ENCODE measurements at places on chromosomes 12 and 14. TPM values are rescaled to one million over a fixed set of nuclear protein-coding genes. Genes with fewer than 3 reads are reported as not detected.

DNA sequence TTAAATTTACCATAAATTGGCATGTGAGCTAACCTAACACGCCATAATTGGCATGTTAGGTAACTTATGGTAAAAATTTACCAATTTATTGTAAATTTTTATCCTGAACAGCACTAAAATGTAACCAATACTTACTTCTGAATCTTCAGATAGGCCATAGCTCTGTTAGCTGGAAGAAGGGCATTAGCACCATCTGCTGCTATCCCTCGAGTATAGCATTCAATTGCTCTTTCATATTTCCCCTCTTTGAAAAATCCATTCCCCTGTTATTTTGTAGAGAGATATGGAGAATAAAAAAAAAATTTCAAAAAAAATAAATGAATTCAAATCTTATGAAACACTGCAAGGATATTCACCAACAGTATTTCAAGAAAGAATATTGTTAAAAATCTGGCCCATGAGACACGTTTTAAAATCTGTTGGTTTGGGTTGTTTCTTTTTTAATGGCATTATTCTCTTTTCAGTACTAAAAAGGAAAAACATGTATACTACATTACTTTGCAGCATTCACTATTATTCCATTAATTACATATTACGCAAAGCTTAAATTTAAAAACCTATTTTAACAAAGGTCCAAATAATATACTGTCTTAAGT is 19.1 kb downstream of the RPAP3 start:
- no peaks in the 10 kb centered on the region for H3K4me1 ChIP-seq
- H3K27me3 ChIP-seq, result no peaks in the 10 kb centered on the region
- no peak overlapping the region for H3K27ac ChIP-seq
- no peak for DNase-seq

GRCh38 chr12:132429946-132430643 is 59.9 kb upstream of the FBRSL1 start:
- H3K36me3 ChIP-seq, result no peaks in the 10 kb centered on the region
- H3K27me3 ChIP-seq, result peaks cover 5% of the 10 kb centered on the region
- H3K27ac ChIP-seq, result no peak overlapping the region
- H3K4me3 ChIP-seq, result no peak overlapping the region

DNA sequence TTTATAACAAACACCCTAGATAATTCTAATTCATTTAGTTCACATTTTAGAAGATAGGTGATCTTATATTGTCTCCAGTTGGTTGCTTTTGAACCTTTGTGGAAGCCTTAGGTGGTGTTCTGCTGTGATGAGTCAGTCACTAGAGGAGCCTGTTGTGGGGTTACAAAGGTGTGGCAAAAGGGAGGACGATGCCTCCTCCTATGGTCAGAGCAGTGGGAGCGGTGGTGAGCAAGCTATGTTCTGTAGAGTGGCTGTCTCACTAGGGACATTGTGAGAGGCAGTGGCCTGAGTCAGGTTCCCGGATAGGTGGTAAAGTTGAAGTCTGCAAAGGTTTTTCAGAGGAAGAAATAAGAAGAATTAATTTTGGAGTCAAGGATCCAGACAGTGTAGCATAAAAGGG is 71.6 kb upstream of the USP44 start:
- H3K27ac ChIP-seq, result peak overlapping the region; percentile 71
- no peak for DNase-seq
- no peaks in the 10 kb centered on the region for H3K27me3 ChIP-seq

GRCh38 chr12:53551889-53552291 is 44.6 kb upstream of the NPFF start:
- H3K36me3 ChIP-seq, result peaks cover 63% of the 10 kb centered on the region
- H3K4me1 ChIP-seq, result no peaks in the 10 kb centered on the region
- no peak overlapping the region for H3K4me3 ChIP-seq
- no peaks in the 10 kb centered on the region for H3K27me3 ChIP-seq

GRCh38 chr14:38993981-38994380 is 109.1 kb downstream of the SEC23A start:
- no peaks in the 10 kb centered on the region for H3K36me3 ChIP-seq
- no peak for DNase-seq
- no peaks in the 10 kb centered on the region for H3K27me3 ChIP-seq
- H3K27ac ChIP-seq, result no peak overlapping the region
- peaks cover 16% of the 10 kb centered on the region for H3K4me1 ChIP-seq

DNA sequence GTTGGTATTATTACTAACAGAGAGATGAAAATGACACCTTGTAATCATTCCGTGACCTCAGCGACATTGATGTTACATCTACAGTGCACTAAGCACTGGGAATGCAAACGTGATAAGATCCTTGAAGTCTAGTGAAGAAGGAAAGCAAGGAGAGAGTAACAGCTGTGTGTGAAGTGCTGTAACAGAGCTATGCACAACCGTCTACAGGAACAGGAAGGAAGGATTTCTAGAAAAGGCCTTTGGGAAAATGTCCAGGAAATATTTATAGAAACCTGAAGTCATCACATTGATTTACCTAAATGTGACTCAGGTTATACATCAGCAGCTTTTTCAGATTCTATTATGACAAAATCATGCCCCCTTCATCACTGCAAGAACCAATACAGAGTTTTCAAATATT is 304.2 kb upstream of the AMIGO2 start:
- H3K27ac ChIP-seq, result no peak overlapping the region
- no peaks in the 10 kb centered on the region for H3K36me3 ChIP-seq
- DNase-seq, result no peak
- H3K27me3 ChIP-seq, result no peaks in the 10 kb centered on the region
- H3K4me3 ChIP-seq, result no peak overlapping the region

DNA sequence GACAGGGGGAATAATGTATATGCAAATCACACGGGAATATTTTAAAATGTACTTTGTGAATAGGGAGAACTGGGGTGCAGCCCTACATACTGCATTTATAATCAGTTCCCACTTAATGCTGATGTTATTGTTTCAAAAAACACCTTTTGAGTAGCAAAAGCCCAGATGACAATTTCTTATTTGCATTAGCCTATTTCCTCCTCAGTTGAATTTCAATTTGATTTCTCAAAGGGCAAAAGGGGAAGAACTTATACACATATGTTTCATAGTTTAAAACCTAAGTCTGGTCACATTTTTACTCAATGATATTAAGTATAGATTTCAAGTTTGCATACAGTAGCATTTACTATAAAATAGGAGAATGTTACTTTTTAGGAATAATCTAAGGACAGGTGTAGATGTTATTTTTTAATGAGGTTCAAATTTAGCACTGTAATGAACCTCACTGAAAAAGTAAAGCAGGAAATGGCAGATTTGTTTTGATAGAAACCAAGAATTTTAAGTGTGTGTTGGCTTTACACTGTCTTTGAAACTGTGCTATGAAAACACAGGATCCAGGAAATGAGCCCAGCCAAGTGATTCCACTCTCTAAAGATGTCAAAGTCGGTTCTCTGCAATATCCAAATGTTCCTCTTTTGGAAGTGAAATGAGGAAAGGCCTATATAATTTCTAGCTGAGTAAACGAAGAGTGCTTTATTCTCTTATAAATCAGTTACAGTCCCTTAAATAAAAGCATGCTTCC is 367.4 kb downstream of the BTG1 start:
- H3K4me3 ChIP-seq, result no peak overlapping the region
- DNase-seq, result no peak
- H3K27ac ChIP-seq, result no peak overlapping the region

DNA sequence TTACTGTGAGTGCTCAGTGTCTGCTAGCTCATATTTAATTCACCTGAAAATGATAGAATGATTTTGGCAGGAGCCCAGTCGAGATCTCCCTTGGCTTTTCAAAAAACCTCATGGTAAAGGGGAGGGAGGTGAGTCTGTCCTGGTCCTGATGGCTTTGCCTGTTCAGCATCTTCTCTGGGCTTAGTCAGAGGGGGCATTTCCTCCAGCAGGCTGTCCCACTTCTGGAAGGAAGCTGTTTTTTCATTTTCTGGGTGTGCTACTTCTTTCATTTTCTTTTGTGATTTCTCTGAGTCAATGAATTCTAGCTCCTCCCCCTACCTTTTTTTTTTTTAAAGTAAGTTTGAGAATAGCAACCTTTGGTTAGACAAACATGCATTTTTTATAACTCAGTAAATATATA is 58.8 kb downstream of the TMX1 start:
- DNase-seq, result no peak
- H3K4me1 ChIP-seq, result no peaks in the 10 kb centered on the region
- H3K36me3 ChIP-seq, result no peaks in the 10 kb centered on the region
- no peaks in the 10 kb centered on the region for H3K27me3 ChIP-seq
- no peak overlapping the region for H3K27ac ChIP-seq

DNA sequence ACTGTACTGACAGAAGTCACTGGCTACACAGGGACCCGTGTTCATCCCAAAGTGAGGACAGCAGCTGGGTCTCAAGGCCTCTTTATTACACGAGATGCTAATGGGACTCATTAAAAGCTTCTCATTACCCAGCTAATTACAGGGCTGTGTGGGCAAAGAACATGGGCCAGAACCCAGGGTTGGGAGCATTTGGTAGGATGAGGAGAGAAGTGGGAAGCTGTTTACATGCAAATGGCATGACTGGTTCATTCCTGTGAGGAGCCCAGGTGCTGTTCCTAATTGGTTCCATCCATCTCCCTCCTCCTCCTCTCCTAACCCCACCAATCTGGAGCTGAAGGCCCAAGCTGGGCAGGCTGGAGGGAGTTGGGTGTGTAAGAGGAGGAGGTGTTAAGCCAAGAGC is 8.9 kb upstream of the TAC3 start:
- no peak for DNase-seq
- no peak overlapping the region for H3K27ac ChIP-seq
- H3K27me3 ChIP-seq, result no peaks in the 10 kb centered on the region
- no peaks in the 10 kb centered on the region for H3K4me1 ChIP-seq
- no peak overlapping the region for H3K4me3 ChIP-seq
- H3K36me3 ChIP-seq, result no peaks in the 10 kb centered on the region

- no peak overlapping the region for H3K4me3 ChIP-seq
- no peaks in the 10 kb centered on the region for H3K27me3 ChIP-seq
- no peak overlapping the region for H3K27ac ChIP-seq
- no peaks in the 10 kb centered on the region for H3K4me1 ChIP-seq
- DNase-seq, result no peak
Measured at GRCh38 chr14:37144729-37145363, 27.6 kb downstream of the SLC25A21 start.

GRCh38 chr12:48717252-48717695 is 767 bp upstream of the CCNT1 start:
- no peaks in the 10 kb centered on the region for H3K27me3 ChIP-seq
- peak overlapping the region; percentile 85 for H3K4me3 ChIP-seq
- peak overlapping the region; percentile 92 for H3K27ac ChIP-seq
- no peak for DNase-seq
- peaks cover 36% of the 10 kb centered on the region for H3K4me1 ChIP-seq
- no peaks in the 10 kb centered on the region for H3K36me3 ChIP-seq

GRCh38 chr14:103909531-103910261 is 18.6 kb upstream of the TDRD9 start:
- peak overlapping the region; percentile 28 for H3K27ac ChIP-seq
- no peaks in the 10 kb centered on the region for H3K27me3 ChIP-seq
- peaks cover 19% of the 10 kb centered on the region for H3K36me3 ChIP-seq
- no peak for DNase-seq

The RNU4-1 gene
- 510 TPM for total RNA-seq

The AHNAK2 gene
- 3.9 TPM for total RNA-seq

The NPAS3 gene
- 2.4 TPM for total RNA-seq

The WSCD2 gene
- not detected for total RNA-seq

The NFATC4 gene
- total RNA-seq, result 19.1 TPM

The FAR2 gene
- total RNA-seq, result 3.0 TPM

Data from heart left ventricle (tissue), 16 donors.